ENCODE measurements at places on chromosomes 5 and 9. TPM values are rescaled to one million over a fixed set of nuclear protein-coding genes. Genes with fewer than 3 reads are reported as not detected.
A peak's percentile ranks its signal among the peaks of the same experiment; 100 is the strongest.

GRCh38 chr9:78325343-78325742, 28.4 kb downstream of the PSAT1 start:
- DNase-seq = no peak

- DNase-seq = no peak
Measured at GRCh38 chr5:128536254-128537220, 1.5 kb downstream of the FBN2 start.

- DNase-seq = no peak
Measured at GRCh38 chr5:109558364-109558763, 131.4 kb upstream of the MAN2A1 start.

ANKRD55 gene
- 1.2 TPM for total RNA-seq

GRCh38 chr5:164341056-164341619, 835.7 kb downstream of the MAT2B start:
- DNase-seq = no peak

C1QTNF2 gene
- 2.2 TPM for total RNA-seq

DNA sequence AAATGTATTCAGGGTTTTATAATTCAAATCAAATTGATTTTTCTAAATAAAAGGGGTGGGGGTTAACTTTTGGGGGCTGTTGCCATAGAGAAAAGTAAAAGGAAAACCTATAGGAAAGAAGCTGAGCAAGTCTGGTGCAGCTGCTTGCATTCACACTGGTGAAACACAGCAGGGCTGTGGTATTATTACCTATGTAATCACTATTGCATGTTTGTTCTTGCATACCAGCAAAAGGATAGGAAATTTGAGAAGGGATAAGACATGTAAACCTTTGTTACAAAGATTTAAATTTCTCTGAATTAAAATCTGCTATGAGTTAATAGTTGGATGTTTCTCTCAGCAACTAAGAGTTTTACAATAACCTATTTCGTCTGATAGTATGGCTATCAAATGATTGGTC, 346.7 kb downstream of the EFNA5 start:
- no peak for DNase-seq

GRCh38 chr5:107687937-107688336, 17.2 kb upstream of the EFNA5 start:
- DNase-seq = no peak

GRXCR2 gene
- total RNA-seq = not detected

GRCh38 chr5:146878476-146879172, at the start of gene PPP2R2B:
TSS of gene PPP2R2B (minus strand) at chr5:146878757.
- peak; percentile 30 for DNase-seq

HRH2 gene
- total RNA-seq = 0.18 TPM

GRCh38 chr5:74250304-74251102, 390.0 kb downstream of the ENC1 start:
- DNase-seq = peak; percentile 18

STK32A gene
- total RNA-seq = 0.77 TPM

DNA sequence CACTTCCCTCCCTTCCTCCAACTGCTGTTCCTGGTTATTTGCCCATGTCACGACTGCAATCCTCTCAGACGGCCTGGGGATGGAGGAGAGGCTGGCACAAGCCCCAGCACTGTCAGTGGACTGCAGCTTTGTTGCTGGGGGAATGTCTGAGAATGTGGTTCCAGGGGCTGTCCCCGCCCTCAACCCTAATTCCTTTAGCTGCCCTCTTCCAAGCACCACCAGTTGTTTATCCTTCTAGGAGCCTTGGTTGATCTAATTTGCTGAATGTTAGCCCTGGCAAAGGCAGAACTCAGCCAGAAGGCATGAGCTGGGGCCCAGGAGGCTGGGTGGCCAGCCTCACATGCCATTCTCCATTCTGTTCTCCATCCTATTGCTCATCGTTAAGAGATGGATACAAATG, 51.6 kb downstream of the ADAM19 start:
- no peak for DNase-seq

DNA sequence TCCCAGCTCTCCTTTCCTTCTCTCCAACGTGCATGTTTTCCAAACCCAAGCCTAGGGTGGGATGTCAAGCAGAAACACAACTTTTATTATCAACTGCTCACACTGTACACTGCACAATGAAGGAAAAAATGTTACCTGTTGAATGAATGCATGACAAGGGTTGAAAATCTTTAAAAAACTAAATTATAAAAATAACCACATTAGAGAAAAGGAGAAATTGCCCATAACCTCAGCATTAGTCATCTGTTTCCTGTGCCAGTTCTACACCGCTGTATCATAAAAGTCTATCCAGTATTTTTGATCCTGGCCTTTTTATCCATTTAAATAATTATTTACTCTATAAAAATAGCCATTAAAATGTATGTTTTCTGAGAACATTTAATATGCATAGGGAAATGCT, 101.1 kb downstream of the APBA1 start:
- no peak for DNase-seq

- no peak for DNase-seq
Measured at GRCh38 chr9:108411632-108412031, 444.2 kb downstream of the ACTL7B start.

DNA sequence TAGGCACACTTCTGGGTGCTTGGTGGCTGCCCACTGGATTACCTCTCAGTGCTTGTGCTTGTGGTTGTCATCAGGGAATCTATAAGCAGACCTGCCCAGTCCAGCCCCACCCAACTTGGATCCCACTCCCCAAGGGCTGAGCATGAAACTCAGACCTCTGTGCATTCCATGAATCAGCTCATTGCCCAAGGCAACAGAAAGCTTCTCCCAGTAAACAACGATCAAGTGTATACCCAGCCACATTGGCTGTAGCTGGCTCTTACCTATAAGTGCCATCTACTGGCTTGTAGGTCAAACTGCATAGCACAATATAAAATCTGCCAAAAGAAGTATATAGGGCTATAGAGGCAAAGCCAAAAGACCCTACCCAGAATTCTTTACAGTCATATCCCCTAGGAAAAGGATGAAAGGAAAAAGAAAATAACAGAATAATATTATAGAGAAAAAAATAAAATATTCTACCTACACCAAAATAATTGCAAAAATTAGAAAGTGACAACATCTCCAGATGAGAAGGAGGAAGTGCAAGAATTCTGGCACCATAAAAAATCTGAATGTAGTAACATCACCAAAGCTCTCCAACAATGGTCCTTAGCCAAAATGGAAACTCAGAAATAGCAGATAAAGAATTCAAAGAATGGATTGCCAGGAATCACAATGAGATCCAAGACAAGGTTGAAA, 321.0 kb upstream of the TRPC7 start:
- DNase-seq = peak; percentile 78

RNF183 gene
- not detected for total RNA-seq

- no peak for DNase-seq
Measured at GRCh38 chr9:108756746-108757490, 98.9 kb downstream of the ACTL7B start.

GRCh38 chr9:35728041-35728971, 3.7 kb downstream of the TLN1 start:
- DNase-seq = peak; percentile 89

- no peak for DNase-seq
Measured at GRCh38 chr5:93831449-93831848, 90.0 kb upstream of the POU5F2 start.

- no peak for DNase-seq
Measured at GRCh38 chr5:177528631-177529030, 11.9 kb upstream of the DDX41 start.

- no peak for DNase-seq
Measured at GRCh38 chr5:65919773-65920172, 6.6 kb upstream of the ERBIN start.

DNA sequence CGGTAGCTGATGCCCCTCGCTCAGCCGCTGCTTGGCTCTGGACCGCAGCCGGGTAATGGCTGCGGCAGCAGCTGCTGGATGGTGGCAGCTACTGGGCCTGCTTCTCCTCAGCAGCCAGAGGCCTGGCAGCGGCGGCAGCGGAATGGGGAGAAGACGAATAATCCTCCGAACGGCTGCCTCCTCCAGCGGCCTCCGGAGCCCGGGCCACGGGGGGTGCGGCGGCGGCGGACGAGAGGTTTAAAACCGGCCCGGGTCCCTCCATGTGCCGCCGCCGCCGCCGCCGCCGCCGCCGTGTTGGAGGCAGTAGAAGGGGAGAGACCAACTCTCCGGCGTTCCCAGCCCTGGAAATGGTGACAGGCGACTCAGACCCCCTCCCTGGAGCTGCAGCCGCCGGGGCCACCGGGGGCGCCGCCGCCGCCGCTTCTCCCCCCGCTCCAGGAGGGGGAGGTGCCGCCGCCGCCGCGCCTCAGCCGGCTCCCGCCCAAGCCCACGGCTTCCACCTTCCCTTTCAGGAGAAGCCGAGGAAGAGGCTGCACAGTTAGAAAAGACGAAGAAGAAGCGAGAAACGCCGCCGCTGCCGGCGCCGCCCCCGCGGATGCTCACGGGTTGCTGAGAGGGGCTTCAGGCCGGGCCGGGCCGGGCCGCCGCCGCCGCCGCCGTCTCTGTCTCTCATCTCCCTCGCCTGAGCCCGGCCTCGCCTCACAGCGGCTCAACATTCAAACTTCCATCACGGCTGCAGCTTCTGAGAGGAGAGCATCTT, 118.4 kb upstream of the PRSS3 start:
- peak; percentile 35 for DNase-seq

GMCL2 gene
- total RNA-seq = not detected

TRIP13 gene
- 54.2 TPM for total RNA-seq

DNA sequence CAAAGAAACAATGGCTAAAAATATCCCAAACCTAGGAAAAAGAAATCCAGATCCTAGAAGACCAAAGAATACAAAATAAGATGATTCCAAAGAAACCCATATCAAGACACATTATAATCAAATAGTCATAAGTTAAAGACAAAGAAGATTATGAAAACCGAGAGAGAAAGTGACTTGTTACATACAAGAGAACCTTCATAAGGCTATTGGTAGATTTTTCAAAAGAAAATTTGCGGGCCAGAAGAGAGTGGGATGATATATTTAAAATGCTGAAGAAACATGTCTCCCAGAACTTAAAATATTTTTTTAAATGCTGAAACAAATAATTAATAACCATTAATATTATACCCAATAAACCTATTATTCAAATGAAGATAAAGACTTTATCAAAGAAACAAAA, 687.3 kb downstream of the TLE4 start:
- DNase-seq = no peak

DNA sequence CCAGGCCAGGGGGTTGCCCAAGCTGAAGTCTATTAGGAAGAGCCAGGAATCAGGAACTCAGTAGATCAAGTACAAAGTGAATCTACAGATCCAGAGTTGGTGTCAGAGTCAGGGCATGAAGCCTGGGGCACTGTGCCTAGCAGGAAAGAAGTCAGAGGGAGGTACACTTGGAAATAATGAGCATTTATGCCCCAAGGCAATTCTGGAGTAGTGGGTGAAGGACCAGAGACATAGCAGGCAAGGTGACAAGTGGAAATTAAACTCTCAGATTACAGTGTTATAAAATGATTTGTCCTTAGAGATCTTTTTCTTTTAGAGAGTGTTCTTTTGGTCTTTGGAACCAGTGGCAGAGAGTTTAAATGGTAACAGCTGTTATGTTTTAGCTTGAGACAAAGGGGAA, 138.0 kb downstream of the ADAMTSL1 start:
- DNase-seq = no peak

CD14 gene
- not detected for total RNA-seq

GRCh38 chr9:12584656-12585522, 108.3 kb upstream of the TYRP1 start:
- DNase-seq = no peak

- no peak for DNase-seq
Measured at GRCh38 chr5:156498226-156498980, 171.4 kb downstream of the SGCD start.

DNA sequence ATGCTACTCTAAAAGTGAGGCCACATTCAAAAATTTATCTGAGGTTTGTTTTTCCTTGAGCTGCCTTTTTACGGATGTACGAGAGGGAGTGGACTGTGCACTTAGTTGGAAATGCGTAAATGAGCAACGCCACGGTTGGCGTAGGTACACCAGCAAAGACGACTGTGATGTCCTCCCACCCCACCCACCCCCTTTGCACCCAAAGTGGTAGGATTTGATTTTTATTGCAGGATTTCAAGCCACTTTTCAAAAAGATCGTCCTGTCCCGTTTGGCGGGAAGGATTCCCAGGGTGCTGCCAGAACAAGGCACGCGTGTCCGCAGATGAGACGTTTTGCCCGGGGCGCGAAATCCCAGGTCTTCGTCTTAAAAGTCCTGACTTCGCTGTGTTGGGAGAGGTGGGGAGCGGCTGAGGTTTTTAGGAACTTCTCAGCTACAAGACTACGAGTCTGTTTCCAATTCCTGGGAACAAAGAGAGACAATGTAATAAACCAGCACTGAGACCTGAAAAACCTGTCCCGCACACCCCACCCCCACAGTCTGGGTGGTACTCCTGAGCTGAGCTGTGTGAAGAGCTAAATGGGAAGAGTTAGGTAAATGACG, 1.0 kb upstream of the TLE1 start:
- DNase-seq = no peak

DNA sequence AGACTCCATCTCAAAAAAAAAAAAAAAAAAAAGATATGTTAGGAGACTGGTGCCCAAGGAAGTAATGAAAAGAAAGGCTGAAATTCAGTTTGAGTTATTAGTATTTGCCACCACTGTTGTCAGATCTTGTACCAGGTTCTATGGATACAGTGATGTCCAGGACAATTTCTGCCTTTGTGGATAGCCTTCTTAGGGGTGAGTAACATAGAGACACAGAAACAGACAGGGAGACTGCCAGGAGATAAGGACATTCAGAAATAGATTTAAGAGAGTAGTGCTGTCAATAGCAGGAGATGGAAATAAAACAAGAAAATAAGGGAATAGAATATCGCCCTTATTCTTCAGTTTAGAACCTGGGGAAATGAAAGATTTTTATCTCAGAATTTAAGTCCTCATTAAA, 6.3 kb upstream of the SPINK14 start:
- DNase-seq = no peak

DNA sequence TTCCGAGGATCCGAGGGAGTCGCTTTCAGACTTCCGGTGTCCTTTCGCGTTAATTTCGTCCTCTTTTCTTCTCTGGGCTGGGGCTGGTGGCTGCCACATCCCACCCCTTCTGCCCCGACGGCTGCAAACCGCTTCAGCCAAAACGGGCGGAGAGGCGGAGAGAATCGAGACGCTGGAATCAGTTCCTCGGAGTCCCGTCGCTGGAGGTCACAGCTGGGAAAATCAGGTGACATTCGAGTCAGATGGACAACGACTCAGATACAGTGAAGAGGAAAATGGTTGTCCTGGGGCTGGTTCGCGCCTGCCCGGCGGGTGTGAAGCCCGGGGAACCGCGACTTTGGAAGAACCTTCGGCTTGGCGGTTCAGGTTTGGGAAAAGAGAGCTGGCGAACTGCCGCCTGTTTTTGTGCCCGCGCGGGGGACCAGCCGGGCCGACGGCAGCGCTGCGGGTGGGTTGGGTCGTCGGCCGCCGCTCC, 8.9 kb upstream of the NKX2-5 start:
- DNase-seq = no peak

DNA sequence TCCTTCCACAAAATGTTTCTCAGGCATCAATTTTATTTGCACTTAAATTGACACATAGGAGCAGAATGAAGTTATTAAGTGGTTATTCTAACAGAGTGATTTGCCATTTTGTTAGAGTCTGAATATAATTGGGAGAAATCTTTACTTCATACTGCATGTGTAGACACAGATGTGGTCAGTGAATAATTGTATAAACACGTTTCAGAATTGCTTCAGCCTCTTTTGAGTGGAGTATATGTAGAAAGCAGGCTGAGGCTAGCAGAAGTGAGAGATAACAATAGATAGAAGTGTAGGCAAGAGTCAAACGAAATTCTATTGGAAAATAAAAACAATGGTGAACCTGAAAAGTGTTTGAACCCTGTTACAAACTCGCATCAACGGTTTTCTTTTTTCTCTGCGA, 270.7 kb downstream of the TMEM167A start:
- DNase-seq = no peak

Data from H4 (cell line).